ENCODE measurements at places on chromosomes 1 and 21.

GRCh38 chr1:222171005-222171404 is 376.9 kb downstream of the HHIPL2 start:
- ATAC-seq = peak; percentile 79

GRCh38 chr1:179318491-179318890 is 24.9 kb downstream of the SOAT1 start:
- ATAC-seq = no peak

DNA sequence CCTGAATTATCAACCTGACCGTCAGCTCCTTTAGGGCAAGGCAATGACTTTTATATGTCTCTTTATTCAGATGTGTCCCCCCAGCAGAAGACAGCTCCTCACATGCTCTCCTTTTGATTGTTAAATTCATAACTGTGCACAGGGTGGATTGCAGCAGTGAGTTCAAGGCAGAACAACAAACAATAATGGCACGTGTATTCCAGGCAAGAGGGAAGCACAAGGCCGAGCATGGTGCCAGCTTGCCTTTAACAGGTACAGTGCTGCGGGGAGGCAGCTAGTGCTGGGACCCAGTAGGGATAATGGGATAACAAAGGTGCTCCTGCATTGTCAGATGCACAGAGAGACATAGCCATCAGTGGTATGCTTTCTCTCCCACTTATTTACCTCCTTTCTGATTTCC is 248.4 kb downstream of the RHOU start:
- no peak for ATAC-seq

GRCh38 chr1:82114887-82115286 is 314.2 kb downstream of the ADGRL2 start:
- ATAC-seq = no peak

- ATAC-seq = no peak
Measured at GRCh38 chr21:27693376-27693775, 726.5 kb upstream of the ADAMTS5 start.

DNA sequence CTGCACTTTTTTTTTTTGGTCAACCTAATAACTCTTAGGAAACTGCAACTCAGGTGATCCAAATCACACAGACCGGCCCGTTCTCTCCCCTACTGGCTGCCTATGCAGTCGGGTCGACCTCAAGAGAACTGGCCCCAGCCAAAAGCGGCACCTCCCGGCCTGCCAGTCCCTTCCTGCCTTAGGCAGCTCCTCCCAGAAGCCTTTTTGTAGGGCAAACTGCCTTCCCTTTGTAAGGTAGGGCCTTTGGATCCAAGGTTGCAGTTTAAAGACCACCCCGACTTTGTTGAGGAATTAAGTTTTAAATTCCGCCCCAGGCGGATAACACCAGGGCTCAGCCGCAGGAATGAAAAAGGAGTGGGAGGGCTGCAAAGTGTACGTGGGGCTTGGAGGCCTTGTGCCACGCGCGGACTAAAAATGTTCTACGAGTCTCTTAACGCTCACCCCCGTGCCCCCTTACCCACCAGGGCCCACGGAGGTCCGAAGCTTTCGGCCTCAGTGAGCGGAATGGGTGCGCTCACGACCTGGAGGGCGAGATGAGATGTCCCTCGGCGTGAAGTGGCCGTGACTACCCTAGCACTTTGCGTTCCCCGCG is 642 bp upstream of the ST3GAL3 start:
- peak; percentile 19 for ATAC-seq

GRCh38 chr1:153786038-153786790 is 11.0 kb downstream of the SLC27A3 start:
- no peak for ATAC-seq

GRCh38 chr1:156860113-156860627 is 495 bp upstream of the NTRK1 start:
- ATAC-seq = peak; percentile 82

- no peak for ATAC-seq
Measured at GRCh38 chr1:165666152-165666825, 32.1 kb downstream of the ALDH9A1 start.

DNA sequence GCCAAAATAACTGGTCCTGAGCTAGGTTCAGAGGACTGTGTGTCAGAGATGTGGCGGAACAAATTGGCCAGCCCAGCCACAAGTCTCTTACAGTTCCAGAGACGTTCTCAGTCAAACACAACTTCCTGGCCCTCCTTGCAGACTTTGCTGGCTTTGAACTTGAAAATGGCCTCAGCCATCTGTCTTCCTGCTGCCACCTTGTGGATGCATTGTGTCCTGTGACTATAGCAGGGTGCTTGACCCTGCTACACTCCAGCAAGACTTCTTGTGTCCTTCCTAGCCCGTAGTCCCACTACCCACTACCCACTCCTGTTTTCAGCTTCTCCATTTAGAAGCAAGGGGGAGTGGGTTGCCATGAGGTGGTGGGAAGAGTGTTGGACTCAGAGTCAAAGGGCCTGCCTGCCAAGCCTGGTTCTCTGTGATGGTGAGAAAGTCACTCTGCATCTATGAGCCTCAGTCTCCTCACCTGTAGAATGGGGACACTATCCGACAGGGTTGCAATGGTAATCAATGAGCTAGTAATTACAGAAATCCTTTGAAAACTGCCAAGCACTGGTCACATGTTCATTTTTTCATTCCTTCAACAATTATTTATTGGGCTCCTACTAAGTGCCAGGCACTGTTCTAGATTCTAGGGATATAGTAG is 109.9 kb downstream of the IGSF21 start:
- ATAC-seq = no peak

GRCh38 chr21:46168238-46168637 is 12.9 kb upstream of the FTCD start:
- ATAC-seq = no peak

- no peak for ATAC-seq
Measured at GRCh38 chr1:10511494-10511885, 36.7 kb downstream of the PEX14 start.

DNA sequence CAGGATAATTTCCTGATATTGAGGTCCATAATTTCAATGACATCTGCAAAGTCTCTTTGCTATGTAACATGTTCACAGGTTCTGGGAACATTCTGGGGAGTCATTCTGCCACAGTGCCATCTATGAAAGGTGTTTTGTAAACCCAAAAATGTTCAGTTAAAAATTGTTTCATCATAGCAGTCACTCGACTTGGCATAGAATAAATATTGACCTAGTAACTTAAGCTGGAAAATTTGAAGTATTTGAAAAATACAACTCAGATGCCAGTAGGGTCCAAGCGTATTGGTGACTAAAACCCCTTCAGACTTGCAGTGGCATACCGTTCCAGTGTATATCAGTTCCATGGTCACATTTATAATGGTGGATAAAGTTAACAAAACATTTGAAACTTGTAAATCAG is 6.8 kb downstream of the DESI2 start:
- no peak for ATAC-seq

DNA sequence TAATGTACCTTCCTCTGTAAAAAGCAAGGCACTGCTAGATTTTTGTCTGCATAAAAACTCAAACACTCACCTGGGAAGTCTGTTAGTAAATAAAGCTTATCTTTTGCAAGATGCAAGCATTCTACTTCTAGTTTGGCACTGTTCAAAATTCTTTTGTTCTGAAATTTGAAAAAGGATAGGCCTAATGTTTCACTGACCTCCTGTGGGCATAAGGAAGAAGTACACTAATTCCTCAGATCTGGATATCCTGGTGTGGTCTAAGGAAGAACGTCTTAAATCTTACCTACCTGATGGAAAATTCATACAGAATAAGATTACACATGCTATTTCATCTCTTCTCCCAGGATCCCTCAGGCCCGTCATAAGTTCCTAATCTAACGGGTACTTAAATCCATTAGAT is 93.5 kb upstream of the CAMK1G start:
- ATAC-seq = peak; percentile 78
